ENCODE measurements at places on chromosomes 7 and 10.
A peak's percentile ranks its signal among the peaks of the same experiment; 100 is the strongest.

DNA sequence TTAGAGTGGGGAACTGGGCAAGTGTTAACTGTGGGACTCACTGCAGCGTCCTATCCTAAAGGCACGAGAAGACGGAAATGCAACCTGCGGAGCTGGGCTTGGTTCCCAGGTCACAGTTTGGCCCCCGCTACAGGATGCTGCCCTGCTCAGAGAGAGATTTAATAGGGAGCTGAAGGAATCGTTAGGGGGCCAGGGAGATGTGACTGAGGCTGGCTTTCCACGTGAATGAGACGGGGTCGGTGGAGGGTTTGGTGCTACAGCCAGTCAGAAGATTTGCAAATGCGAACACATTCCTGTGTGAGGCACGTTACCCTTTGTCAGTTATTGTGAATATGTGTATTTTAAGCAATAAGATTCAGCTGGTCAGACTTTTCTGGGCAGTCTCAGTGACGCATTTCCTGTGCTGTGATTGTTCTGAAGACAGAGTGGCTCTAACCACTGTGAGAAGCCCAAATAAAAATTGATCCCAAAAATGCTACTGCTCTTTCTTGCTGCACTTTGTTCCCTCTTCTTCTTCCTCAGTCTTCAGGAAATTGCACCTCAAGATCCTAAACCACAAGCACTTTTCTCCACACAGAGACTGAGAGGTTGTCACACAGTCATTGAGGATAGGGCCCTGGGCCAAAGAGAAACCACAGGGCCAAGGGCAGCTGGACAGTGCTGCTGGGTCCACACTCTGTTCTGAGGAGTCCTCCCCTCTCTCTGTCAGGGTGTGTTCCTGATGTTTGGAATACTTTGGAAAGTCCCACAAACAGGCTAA lies 21.2 kb downstream of the CYP17A1 start:
- peak; percentile 21 for DNase-seq

- peak; percentile 87 for DNase-seq
Observed at GRCh38 chr10:49606981-49607535, 3.1 kb upstream of the SLC18A3 start.

DNA sequence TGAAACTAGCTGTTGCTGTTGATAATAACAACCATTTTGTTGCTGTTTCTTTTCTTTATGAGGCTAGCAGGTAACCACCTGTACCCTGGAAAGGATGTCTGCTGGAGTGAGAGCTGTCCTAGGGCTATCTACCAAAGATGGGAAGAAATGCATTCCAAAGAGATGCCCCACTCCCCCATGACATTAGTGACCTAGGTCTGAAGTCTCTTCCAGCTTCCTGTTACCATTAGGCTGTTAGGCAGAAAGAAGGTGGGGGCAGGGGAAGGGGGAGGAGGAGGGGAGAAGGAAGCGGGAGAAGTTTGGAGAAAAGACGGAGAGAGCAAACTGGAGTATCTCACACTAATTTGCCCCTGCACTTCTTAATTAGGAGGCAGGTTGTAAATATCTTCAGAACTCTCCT lies 118.5 kb downstream of the ABLIM1 start:
- no peak for DNase-seq

- no peak for DNase-seq
Observed at GRCh38 chr10:118990326-118990725, 39.2 kb upstream of the NANOS1 start.

DNA sequence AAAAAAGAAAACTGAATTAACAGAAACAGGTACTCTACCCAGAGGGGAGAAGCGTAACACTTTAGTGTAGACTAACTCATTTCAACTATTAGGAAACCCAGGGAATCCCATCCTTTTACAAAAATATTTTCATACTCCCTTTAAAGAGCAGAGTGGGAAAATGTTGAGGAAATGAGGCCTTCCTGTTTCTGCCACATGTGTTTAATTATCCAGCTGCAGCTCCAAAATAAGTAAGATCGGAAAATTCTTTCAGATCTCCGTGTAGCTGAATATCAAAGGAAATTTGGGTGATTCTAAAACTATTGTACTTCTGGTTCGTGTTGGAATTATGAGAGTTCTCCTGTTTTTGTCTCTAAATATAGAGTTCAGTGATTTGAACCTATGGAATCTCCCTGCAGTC lies 58.0 kb upstream of the CAV2 start:
- DNase-seq = no peak

DNA sequence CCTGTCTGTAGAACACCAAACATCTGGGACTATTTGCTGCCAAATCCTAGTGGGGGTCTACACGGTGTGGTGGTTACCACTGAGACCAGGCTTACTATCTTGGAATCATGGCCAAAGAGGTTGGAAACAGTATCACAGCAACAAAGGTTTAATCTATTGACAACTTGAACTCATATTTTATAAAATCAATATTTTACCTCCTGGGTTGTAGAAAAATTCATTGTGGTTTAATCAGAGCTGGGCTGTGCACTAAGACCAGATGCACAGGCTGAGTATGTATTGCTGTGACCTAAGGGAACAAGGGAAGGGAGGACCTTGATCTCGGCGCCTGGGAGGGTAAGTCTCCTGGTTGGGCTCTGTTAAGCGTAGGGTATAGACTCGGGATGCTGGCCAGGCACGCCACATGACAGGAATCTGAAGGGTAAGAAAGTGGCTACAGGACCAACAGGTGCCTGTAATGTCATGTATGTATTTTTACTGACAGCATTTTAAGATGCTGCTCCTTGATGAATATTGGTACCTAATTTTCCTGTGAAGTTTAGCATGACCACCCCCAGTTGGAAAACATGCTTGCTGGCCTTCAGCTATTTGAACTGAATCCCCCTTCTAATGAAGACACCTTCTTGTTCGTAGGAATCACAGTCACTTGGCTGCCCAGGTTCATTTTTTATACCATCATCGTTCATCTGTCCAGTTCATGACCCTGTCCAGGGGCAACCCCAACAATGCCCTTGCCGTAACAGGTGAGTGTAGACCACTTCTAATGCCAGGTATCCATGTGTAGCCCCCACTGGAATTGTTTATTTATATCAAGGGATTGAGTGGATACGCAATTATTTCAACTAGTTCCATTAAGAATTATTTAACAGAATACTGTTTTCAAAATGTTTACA lies 79.5 kb downstream of the EZH2 start:
- DNase-seq = no peak

- no peak for DNase-seq
Observed at GRCh38 chr7:106282390-106282789, 2.4 kb downstream of the NAMPT start.

DNA sequence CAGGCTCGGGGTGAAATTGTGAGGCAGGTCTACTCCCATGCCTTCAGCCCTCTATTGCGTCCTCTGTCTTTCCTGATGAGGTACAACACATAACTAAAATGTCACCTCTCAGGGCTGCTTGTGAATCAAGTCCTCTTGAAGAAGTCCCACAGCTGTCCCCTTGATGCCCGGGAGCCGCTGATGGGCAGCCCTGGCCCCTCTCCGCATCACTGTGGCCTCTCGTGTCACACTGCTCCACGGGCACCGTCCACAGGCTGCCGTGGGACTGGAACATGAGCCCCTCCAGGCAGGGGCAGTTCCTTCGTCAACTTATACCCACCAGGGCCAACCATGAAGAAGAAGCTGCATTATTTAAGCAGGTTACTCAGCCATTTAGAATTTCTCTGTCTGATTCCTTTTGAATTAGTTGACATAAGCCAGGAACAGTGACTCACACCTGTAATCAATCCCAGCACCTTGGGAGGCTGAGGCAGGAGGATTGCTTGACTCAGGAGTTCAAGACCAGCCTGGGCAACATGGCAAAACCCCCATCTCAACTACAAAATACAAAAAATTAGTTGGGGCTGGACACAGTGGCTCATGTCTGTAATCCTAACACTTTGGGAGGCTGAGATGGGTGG lies 58.5 kb upstream of the UBE3C start:
- DNase-seq = no peak

All from H54 (cell line).